Activated CD4-positive, alpha-beta T cell treated with anti-CD3 and anti-CD28 coated beads, Interleukin-2, amount 10 ng/mL, durations not matched to agents 7 days and 5 days (primary cell): ENCODE measurements at places on chromosomes 7 and 10. TPM values are rescaled to one million over a fixed set of nuclear protein-coding genes. Genes with fewer than 3 reads are reported as not detected.

GRCh38 chr10:102837230-102837721 is at the start of gene CYP17A1:
Gene CYP17A1, minus strand, starts transcription at chr10:102837413. Its CDS starts 52 bp downstream, at chr10:102837361.
- DNase-seq, result no peak

GARIN1A gene
- 0.92 TPM for total RNA-seq

GPR26 gene
- total RNA-seq, result not detected

HMX2 gene
- not detected for total RNA-seq

DNA sequence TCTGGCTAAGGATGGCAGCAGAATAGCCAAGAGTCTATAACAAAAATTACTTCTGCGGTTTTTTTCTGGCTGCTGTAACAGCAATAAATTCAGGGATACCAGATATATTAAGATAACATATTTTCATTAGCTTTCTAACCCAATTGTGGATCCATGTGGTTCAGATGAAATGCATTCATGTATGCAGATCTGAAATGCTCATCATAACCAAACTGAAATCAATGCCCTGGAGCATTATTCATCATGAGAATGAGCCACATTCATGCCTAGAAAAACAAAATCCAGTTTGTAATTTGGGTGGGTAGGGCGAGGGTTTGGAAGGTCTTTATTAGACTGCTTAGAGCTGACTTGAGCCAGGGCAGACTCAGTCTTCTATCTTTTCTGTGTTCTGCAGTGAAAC is 69.8 kb upstream of the SEMA3A start:
- no peak for DNase-seq

DNA sequence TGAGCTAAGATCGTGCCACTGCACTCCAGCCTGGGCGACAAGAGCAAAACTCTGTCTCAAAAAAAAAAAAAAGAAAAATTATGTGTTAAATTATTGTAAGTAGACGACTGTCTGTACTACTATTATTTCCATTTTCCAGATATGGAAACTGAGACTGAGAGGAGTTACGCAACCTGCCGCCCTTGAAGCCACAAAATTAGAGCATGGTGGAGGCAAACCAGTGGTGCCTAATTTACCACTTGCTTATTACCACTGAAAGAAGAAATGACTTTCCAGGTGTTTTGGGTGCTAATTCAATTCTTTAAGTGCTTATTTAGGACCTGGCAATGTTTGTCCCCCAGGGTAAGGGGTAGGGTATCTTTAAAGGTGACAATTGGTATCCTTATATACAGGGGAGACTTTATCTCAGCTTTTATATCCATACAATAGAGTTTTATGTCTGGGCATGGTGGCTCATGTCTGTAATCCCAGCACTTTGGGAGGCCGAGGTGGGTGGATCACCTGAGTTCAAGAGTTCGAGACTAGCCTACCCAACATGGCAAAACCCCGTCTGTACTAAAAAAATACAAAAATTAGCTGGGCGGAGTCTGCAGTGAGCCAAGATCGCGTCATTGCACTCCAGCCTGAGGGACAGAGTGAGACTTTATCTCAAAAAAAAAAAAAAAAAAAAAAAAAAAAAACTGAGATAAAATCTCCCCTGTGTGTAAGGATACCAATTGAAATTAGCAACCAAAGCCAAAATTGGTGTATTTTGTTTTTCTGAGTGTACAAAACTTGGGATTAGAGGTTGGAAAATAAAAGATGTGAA is 16.6 kb upstream of the CAMK1D start:
- no peak for DNase-seq

DNA sequence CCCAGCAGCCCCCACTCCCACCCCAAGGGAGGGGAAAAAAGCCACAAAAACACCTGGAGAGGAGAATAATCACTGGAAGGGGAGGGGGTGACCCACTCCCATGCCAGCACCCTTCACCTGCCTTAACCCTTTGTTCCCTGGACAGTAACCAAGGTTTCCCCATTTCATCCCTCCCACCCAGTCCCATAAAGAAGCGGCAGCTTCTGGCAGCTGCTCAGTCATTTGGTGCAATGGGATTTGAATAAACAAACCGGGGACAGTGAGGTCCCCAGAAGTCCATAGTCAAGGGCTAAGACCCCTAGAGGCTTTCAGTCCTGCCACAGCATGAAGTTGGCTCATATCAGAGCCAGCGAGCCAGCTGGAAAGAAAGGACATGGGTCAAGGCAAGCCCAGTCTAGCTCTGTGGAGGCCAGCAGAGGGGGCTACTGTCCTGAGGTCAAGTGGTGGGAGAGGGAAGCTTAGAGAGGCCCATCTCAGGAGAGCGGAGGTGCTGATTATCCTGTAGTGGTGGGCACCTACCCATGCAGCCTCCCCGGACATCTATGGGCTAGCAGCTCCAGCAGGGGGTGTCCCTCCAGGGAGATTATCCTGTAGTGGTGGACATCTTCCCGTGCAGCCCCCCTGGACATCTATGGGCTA is 58.9 kb upstream of the LBX1 start:
- no peak for DNase-seq

STK17A gene
- 74.4 TPM for total RNA-seq

- no peak for DNase-seq
Observed at GRCh38 chr10:83995738-83996331, 143.5 kb upstream of the GHITM start.

DNA sequence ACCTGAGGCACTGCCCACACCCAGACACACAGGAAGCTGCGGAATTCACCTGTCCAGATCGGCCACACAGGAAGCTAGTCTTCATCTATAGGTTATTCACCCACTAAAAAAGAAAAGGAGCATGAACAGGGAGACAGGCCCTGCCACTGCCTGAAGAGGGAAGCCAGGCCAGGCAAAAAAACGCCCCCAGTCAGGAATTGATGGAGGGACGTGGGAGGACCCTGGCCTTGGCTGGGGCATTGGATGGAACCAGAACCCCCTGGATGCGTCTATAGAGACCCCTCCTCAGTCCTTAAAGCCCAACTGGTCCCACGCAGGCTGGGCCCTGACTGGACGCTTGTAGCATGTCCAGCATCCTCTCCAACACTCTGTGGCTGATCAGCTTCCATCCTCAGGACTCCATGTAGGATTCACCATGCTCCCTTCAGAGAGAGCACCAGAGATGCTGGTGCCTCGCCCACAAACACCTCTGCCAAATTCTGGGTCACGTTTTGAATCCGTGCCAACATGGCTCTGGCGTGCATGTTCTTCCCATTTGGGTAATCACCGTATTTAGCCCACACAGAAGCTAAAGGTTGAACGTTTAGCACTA is 259.3 kb upstream of the TCERG1L start:
- no peak for DNase-seq

ACSL5 gene
- 63.7 TPM for total RNA-seq

DNA sequence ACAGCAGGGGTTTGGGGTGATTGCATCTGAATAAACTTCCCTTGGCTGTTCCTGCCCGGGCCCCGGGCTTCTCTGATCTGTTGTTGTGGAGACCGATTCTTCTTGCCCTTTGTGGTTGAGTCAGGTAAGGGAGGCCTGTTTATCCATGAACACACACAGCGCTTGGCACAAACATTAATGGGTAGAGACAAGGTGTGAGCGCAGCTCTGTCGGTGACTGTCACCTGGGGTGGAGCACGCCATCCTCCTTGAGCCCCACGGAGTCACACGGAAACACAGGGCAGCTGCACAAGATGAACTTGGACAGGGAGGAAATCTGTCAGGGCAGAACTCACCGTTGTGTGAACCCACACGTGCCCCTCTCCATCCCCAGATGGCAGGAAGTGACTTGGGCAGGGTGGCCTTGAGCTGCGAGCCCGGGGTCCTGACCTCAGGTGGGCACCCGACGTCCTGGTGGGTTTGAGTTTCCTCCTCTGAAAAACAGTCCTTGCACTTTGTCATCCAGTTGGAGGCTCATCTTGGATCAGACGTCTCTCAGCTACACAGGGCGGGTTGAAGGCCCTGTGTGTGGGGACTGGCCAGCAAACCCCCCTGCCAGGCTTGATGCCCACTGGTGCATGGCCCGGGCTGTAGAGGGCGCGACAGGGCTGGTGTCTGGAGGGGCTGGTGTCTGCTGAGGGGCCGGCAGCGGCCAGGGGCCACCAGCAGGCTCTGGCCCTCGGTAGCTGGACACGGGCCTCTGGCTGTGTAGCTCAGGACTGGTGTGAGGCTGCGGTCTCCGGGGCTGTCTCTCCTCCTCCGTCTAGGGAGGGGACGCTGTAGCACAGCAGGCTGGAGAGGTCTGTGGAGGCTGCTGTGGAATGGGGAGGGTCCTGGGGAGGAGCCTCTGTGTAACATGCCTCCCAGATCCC is 24.2 kb upstream of the SHH start:
- DNase-seq, result no peak

- no peak for DNase-seq
Observed at GRCh38 chr7:21912931-21913780, 32.5 kb downstream of the CDCA7L start.

SPDYE5 gene
- not detected for total RNA-seq

- no peak for DNase-seq
Observed at GRCh38 chr7:17009007-17009719, 127.4 kb upstream of the AGR3 start.
